CD8-positive, alpha-beta memory T cell (primary cell): ENCODE measurements at places on chromosomes 3 and 15. TPM values are rescaled to one million over a fixed set of nuclear protein-coding genes. Genes with fewer than 3 reads are reported as not detected.

GRCh38 chr3:12334786-12335185 lies 45.9 kb downstream of the PPARG start:
- no peak for DNase-seq

DNA sequence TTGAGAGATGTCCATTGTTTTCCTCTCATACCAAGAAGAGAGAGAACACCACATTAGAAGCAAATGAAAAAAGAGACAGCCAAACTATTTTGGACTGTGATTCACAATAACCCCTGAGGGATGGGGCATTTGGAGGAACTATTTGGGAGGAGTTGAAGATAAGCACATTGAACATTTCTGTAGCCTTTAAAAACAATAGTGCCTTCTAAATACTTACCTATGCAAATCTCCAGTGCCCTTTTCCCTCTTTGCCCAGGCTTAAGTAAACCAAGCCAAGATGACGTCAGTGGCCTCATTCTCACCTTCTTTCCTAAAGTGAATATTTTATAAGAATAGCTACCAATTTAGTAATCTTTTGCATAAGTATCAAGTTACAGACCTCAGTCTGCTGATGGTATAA lies 89.7 kb upstream of the COL8A1 start:
- no peak for DNase-seq

- DNase-seq = no peak
Observed at GRCh38 chr15:76335307-76336253, 993 bp upstream of the ISL2 start.

DNA sequence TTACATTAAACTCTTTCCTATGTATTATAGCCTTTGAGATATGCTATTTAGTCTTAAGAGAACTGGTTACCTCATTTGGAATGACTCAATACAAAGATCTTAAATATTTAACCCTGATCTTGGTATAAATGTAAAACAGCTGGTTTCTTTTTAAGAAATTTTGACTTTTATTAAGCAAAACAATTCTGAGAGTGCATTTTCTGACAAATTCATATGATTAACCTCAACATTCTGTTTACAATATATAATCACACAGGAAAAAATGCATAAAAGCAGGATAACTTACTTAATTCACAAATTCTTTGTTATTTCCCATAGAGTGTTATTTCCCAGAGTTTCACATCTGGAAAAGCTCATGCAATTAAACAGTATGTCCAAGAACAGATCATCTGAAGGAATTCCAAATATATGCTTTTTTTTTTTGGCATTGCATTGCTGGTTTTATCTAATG lies 400.4 kb upstream of the THBS1 start:
- DNase-seq = no peak

- no peak for DNase-seq
Observed at GRCh38 chr15:64747578-64747977, 27.8 kb downstream of the RBPMS2 start.

GRCh38 chr15:34700891-34701427 lies 53.8 kb downstream of the GJD2 start:
- no peak for DNase-seq

DNA sequence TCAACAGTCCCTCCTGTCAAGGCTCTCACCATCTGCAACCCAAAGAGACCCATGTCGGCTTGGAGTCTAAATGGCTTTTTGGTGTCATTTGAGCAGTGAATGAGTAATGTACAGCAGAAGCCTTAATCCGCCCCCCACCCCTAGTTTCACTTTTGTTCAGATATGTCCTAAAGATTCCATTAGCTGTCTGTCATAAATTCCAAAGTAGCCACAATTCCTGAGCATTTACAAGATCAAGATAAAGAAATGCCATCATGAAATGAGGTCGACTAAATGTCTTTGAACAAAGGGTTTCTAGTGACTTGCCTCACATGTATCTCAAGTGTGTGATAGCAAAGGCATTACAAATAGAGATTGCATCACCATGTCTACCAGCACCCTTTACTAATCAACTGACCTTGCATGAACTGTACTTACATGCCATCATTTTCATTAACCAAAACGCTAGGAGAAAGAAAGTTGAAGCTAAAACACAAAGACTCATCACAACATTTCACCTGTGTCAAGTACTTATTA lies 123.8 kb upstream of the PHLDB2 start:
- DNase-seq = no peak

DNA sequence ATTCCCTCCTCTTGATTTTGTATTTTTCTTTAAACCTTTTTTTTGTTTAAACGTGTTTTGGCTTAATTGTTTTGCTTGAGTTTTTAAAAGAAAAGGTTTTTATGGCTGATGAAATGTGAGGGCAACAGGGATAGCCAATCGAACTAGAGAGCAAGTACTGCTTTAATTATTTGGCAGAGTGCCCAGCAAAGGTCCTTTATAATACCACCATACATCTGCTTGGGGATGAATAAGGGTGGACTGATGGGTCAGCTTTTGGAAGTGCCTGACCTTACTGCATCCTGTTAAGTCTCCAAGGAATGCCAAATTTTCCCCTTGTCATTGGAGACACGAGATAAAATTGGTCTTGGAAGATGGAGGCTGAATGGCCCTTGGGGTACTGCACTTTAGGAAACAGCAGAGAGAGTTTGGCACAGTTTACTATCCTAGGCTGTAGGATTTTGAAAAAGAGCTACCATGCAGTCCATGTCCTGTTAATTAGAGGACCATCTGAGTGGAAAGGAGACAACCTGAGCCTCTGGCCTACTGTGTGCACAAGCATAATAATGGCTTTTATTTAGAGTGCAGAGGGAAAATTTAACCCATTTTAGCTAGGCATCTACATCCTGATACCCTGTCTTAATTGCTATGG lies 19.8 kb upstream of the MTHFS start:
- no peak for DNase-seq

DNA sequence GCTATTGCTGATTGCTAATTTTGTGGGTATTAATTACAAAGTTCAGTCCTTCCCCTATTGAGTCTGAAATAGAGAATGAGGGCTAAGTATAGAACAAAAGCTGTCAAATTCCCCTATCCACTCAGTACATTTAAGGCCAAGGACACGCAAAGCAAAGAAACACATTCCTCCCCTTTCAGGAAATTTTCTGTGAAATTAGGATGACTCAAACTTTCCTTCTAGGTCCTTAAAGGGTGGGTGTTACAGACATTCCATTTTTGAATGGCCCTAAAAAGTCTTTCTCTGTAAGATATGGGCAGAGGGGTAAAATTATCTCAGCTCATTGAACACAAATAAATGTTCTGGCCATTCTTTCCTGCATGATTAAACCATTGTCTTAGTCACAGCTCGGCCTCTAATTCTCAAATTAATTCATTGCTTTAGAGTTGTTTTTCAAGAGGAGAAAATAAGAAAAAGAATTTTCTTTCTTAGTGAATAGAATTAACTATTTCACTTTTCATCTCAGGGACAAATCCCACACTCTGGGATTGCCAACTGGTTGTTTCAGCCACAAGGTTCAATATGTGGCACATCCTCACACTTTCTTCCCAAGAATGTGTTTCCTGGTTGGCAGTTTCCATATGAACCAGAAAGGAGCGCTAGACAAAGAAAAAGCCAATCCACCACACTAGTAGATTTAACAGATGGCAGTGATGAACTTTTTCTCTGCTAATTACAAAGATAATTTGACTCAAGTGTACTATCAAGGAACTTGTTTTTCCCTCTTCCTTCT lies 424.1 kb downstream of the ZNF385D start:
- DNase-seq = no peak

DNA sequence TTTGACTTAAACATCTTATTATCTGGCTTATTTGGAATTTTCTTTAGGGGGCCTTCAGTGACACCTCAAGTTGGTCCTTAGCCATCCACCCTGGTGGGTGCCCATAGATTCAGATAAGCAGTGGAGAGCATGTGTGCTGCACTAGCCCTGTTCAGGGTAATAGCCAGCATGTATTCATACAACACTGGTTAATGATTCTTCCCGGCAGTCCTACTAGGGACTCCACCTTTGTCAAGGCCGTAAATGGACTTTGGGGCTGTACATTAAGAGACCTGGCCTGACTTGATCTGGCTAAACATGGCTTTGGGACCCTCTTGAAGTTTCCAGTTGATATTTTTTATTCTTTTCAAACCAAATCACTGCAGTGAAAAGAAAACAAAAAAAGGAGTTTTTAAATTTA lies 125.8 kb downstream of the PTPRG start:
- DNase-seq = no peak

- no peak for DNase-seq
Observed at GRCh38 chr15:95450413-95450812, 880.1 kb upstream of the NR2F2 start.

SLC38A3 gene
- polyA plus RNA-seq = not detected

METTL6 gene
- 15.4 TPM for polyA plus RNA-seq

- DNase-seq = no peak
Observed at GRCh38 chr15:74130155-74130848, at the start of gene ISLR2. Gene ISLR2 (plus strand): TSS chr15:74130586. CDS start chr15:74132755, 2,169 bp downstream.

DNA sequence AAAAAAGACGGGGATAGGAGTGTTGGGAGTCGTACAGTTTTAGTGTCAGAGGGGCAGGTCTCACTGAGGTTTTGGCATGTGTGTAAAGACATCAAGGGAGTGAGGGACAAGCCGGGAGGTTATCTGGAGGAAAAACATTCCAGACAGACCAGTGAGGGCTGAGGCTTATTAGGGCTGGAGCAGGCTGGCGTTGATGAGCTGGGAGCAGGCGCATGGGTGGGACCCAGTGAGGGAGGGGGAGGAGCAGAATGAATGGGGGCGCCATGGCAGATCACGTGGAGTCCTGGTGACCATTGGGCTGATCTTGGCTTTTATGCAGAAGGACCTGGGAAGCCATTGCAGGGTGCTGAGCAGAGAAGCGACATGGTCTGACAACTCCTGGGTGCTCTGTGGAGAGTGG lies 180.2 kb downstream of the SLCO3A1 start:
- no peak for DNase-seq

- no peak for DNase-seq
Observed at GRCh38 chr3:44923632-44924456, 49.4 kb downstream of the TGM4 start.

DNA sequence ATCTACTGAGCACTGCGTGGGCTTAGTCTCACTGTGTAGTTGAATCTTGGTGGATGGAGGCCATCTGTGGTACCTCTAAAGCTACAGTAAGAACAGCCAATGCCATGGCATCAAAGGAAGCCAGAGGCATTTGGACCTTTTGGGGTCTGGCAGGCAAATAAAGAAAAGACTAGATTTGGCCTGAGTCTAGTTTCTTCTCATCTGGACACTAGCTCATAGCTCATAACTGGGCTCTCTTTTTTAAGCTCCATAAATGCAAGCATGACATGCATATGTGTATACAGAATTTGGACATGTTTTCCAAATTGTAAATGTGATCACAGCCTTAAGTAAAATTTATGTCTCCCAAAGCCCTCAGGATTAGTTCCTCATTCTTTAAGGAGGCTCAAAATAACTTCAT lies 107.5 kb downstream of the CNTN6 start:
- no peak for DNase-seq

TRPM1 gene
- 0.03 TPM for polyA plus RNA-seq

DNA sequence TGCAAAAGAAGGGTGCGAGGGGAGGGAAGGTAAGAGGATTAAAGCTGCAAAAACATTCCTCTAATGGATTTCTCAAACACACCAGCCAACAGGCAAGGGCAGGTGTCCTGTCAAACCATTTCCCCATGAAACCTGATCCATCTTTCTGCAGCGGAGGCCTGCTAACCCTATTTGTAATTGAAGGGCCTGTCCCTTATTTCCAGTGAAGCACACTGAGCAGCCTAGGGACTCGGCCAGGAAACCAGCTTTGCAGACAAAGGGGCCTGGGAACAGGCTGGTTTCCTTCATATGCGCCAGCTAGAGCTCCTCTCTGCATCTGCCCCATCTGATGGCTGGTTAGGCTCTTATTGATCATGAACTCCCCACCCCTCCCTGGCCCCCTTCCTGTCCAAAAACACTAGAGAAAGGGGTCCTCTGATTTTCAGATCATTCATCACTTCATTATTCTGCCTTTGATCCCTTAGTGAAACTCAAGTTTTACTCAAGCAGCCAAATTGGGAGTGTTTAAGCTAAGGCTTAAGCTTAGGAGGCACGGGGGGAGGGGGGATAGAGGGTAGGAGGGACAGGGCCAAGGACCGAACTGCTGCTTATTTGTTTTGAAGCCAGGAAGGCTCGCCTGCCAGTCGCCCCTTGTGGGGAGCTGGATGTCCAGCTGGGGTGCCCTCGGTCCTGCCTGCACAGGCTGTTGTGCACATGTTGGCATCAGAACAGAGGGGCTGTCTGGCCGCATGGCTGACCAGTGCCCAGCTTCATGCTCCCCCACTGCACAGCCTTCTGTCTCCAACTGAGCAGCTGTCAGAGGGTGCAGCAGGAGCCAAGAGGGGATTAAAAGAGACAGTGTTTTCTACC lies 53.1 kb downstream of the BOC start:
- no peak for DNase-seq

DNA sequence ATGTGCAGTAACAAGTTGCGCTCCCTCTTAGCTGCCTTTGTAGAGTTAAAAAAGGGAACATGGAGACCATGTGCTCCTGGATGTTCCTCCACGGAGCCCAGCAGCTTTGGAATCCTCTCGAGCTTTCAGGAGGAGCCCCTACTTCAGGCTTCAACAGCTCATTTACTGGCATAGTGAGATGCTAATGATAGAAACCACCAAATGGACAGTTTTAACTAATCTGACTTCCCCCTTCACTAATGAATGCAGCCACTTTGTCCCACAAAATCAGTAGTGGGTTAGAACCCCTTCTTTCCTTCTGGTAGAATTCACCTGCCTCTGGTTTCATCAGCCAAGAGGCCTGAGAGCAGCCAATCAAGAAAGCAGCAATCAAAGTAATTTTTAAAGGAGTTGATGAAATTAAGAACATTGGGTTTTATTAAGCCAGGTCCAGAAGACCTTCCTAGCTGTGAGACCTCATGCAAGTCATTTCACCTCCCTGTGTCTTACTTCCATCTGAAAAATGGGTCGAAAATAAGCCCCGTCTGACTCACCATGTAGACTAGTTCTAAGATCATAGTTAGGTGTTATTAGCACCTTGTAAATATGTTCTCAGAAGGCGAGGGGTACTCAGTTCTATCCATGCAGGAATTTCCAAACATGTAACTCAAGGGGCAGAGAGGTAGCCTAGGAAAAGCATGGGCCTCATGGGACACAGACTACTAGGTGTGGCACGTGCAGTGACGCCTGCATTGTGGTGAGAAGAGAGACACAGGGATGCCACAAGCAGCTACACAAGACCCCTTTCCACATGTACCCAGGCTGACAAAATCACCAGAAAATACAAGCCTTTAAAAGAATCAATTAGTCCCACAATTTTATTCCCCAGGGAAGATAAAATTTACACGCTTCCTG lies 179.7 kb upstream of the LPP start:
- DNase-seq = no peak

- DNase-seq = no peak
Observed at GRCh38 chr15:98620020-98620419, 28.3 kb upstream of the IGF1R start.

GRCh38 chr3:183508821-183509220 lies 46.7 kb downstream of the KLHL6 start:
- no peak for DNase-seq

GRCh38 chr3:51946796-51947195 lies 4.6 kb downstream of the PARP3 start:
- DNase-seq = peak; percentile 22

- no peak for DNase-seq
Observed at GRCh38 chr3:179288845-179289244, 34.0 kb upstream of the ZNF639 start.

CAPN3 gene
- polyA plus RNA-seq = 1.1 TPM
